ENCODE measurements at places on chromosomes 12 and 14.

DNA sequence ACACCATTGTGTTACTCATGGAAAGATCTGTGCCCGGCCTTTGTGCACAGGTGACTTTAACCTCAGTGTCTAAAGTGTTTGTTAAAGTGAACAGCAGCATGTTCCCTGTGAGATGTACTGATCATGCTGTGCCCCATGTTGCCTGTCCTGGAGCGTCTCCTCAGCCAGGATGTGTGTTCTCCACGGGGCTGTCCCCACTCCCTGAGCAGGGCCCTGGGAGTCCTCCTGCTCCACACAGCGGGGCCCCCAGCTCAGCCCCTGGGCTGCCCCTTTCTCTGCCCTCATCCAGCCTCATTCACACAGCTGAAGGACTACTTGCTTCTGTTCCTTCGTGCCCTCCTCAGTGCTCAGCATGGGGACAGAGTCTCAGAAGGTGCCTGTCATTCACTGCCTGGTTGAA lies 131.5 kb downstream of the SLC38A6 start:
- no peak for DNase-seq

GRCh38 chr14:59150990-59151389 lies 37.5 kb upstream of the DAAM1 start:
- no peak for DNase-seq

DNA sequence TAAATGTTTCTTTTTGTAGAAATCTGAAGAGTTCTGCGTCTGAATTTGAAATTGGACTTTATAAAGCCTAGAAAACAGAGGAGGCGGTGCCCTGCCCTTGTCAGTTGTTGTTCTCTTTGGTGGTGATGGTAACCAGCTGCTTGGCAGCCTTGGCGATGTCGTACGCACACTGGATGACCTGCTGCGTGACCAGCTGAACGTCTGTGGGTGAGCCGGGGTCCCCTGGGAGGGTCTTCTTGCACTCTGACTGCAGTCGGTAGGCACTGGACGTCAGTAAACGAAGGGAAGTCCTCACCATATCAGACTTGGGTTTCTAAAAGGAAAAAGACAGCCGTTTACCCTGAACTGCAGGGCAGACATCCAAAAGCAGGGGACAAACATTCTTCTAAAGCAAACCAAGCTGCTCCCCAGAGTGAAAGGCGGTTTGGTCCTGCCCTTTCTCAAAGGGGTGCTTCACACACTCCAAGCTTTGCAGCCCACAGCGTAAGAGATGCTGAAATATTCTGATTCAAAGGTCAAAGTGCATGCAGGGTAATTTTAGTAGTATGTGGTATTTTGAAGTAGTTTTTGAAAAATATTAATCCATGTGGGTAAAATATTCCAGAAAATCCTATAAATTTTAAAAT lies 32.9 kb downstream of the TCHP start:
- no peak for DNase-seq

DNA sequence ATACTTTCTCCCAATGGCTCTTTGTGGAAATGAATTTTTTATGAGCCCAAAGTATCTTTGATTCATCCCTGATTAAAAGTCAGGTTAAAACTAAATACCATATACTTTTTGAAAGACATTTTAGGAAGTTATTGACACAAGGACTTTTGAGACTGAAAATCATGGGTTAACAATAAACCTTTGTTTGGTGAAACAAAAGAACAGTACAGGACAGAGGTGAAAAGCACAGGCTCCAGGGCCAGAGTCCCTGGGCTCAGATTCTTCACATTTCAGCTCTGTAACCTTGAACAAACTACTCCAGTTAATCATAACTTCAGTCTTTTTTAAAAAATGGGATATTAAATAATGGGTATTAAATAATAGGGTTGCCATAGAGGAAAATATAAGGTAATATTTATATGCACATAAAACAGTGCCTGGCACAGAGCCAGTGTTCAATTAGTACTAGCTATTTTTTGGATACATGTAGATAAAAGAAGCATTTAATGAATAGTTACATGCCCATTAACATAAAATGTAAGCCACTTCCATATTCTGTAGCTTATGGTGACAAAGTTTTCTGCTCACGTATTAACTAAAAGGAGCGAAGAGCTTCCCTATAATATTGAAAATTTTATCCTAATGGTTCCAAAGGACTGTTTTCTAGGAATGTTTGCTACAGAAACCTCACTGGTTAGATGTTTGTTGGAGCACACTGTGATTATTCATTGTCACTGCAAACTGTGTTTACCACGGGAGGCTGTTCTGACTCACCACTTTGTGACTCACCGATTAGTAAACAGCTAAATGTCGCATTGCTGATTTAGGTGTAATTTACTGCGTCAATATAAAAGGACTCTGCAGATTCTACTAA lies 255.4 kb downstream of the DAD1 start:
- no peak for DNase-seq

DNA sequence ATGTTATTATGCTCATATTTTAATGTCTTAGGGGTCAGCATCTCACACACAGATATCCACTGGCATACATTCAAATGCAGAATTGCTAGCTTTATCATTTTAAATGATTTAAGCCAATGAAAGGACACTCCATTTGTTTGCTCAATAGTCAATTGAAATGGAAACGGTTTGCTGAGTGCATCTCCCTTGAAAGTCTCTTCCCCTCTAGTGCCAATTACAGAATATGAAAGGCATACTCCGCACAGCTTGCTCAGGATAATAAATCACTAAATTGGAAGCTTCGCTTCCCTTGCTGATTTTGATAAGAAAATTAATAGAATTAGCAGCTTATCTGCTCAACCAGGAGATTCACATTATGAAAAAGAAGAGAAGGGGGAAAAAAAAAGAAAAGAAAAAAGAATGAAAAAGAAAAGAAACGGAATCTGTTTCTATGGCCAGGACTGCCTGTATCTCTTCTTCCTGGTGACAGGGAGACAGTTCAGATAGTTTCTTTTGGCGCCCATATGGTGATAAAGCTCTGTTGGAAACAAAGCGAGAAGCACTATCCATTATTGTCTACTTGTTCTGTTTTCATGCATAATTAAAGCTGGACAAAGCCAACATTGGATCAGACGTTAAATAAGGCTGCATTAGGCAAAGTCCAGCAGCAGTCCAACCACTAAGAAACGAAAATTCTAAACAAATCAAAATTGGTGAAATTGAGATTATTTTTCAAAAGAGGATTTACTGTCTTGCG lies 225.0 kb downstream of the GXYLT1 start:
- no peak for DNase-seq

DNA sequence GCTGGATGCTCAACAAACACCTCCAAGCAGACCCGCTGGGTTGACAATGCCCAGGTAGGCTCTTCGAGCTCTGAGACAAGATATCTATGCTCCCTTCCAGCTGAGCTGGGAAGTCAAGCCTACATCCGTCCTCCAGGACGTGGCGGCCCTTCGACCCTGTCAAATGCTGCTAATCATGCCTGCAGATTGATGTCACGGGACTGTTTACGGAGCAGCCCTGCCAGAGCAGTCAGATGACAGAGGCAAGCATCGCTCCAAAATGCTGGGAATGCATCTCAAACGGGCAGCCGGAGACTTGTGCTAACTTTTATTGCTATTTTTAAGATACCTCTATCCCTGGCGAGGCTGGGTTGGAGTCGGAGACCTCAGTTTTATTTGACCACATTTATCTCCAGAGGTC lies 139.2 kb downstream of the NTF3 start:
- DNase-seq = no peak

DNA sequence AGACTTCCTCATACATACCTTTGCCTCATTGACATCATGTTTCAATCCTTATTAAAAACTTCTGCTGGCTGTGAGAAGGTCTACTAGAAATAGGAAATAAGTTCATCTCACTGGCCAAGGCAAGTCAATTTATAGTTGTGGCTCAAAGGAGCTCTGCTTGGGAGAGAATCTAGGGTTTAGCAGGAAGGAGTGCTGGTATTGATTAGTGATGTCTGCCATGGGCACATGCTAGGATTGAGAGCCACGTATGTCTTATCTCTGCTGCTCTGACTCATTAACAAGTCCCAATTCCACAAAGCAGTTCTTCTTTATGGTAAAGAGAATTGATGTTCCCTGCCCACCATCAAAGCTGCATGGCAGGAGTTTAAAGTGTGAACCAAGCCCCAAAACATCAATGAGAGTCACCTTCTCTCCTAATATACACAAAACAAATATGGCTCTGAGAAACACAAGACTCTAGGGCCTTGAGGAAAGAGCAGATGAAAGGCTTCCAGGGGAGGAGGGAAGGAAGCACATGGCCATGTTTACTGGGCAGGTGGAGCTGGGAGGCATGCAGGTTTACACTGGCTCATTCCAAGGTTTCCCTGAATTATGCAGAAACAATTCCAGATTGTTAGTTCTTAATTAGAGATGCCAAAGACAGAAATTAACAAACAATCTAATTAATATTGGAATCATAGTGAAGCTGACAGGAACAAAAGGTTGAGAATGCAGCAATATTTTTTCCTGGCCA lies 931.9 kb upstream of the TMEM132C start:
- DNase-seq = no peak

DNA sequence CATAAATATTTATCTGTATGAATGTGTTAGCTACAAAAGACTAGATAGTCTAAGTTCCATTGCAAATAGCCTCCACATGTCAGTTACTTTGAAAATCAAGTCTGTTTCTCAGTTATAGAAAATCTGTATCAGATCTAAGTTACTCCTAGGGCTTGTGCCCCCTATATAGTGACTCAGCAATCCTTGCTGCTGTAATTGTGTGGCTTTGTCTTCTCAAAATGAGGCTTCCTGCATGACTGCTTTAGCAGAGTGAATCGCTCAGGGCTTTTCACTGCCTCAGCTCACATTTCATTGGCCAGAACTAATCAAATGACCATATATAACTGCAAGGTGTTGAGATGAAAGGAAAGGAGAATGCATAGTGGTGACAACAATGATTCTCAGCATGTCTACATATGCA lies 552.2 kb upstream of the STXBP6 start:
- no peak for DNase-seq

DNA sequence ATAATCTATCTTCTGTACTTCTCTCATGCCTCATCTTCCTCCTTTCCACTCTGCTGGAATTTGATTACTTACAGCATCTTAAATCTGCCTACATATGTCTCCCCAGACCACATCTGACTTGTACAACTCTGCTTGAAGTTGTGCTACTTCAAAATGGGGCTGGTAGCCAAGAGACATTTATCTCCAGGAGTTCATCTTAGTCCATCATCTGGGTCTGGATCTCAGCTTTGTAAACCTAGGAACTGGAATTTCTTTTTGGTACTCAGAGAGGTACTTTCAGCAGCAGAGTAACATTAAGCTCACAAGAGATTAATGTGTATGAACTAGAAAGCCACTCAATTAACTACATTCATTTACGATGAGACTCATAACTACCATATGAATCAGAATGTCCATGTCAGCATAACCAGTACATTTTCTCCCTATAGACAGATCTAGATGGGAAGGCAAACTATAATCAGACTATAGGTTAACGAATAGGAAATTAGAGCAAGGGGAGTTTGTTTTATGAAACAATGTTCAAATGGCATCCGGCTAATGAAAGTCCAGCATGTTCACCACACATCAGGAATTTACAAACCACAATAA lies 178.8 kb downstream of the CEP128 start:
- no peak for DNase-seq

DNA sequence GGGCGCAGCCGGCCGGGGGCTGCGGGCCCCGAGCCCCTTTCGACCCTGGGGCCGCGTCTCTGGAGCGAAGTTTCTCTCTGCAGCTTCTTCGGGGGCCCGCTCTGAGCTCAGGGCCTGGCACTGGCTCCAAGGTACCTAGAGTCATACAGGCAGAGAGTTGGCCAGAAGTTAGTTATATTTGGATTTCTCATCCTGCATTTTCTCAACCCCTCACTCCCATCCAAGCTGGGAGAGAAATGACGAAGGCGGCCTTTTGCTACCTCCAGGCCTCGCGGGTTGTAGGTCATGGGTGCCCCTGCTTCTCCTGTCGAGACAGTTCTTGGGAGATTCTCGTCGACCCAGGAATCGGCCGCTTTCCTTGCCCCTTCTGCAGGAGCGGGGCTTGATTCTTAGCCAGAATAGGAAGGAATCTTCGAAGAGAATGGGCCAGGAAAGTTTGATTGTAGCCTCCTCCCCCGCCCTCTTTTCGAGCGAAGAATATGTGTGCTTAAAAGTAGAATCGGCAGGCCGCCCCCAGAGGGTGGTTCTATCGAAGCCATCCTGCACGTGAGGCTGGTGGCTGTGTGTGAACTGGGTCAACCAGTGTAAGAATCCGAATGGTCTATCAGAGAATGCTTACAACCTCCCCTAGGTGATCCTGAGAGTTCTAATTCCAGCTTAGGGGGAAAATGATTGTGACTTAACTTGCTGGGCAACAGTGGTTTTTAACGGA lies 785 bp downstream of the MLEC start:
- DNase-seq = peak; percentile 48

DNA sequence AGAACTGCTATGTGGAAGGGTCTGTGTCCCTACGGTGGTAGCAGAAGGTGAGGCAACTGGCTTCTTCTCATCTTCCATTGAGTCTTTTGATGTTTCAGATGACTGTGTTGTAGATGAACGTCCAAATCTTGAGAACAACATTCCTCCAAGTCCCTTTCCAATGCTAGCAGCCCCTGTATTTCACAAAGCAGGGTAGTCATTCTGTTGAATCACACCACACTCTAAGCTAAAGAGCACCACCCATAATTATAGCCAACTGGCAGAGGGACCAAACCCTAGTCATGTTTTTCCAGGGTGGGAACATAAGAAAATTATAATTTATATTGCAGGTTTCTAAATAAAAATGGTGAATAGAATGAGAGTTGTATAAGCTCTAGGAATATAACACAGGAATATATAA lies 98.7 kb downstream of the DDHD1 start:
- DNase-seq = no peak

DNA sequence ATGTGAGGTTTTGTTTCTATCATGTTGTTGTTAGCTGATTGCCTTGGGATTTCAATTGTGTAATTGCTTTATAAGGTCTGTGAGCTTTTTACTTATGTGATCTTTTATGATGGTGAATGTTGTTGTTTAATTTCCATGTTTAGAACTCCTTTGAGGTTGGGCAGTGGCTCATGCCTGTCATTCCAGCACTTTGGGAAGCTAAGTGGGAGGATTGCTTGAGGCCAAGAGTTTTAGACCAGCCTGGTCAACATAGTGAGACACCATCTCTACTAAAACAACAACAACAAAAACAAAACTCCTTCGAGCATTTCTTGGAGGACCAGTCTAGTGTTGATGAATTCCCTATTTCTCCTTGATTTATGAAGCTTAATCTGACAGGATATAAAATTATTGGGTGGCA lies 102.1 kb upstream of the PMCH start:
- DNase-seq = no peak

DNA sequence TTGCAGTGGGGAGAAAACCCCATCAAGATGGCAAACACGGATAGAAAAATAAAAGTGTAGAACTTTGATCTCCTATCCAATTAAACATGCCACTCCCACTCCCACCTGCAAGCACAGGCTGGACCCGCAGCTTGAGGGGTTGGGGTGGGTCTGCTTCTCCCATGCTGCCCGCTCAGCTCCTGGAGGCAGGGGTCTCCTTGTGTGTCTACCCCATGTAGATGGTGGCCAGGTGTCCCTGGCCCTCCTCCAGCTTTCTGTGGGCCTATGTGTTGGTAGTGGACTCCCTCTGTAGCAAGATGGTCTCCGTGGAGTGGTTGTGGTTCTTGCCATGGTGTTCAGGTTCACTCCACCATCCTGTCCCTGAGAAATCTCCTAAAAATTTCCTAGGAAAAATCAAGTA lies 23.5 kb upstream of the FGF23 start:
- DNase-seq = no peak
